ENCODE measurements at places on chromosomes 1 and 21.

DNA sequence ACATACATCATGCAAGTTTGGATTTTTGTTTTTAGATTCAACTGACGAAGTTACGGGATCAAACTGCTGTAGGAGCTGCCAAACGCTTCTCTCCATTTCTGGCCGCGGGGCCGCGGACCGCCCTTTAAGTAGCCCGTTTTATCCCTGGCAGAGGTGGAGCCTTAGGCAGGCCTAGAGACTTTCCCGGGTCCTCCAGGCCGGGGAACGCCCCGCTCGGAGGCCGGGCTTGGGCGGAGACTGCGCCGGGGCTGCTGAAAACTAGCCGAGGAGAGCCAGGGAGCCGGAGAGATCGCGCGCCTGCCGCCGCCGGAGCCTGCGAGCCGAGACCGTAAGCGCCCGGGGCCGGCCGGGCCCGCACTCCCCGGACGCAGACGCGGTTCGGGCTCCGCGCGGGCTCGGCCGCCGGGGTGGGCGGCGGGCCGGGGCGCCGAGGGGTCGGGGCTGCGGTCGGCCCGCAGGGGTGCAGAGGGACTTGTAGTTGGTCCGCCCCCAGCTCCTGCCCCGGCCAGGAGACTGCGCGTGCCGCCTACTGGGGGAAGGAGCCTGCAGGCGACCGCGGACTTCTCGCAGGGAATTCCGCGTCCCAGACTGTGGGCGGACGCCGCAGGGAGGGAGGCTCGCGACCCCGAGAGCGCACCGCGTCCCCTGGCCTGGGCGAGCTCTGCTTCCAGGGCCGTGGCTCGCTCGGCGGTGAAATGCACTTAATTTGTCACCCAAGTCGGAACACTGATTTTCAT lies at the start of gene EPHX1:
Gene EPHX1, plus strand, starts transcription at position 283 of the 737 bp plus-strand sequence. CDS start 18,606 bp downstream, outside the sequence.
- DNase-seq, result peak; percentile 57

- no peak for DNase-seq
Measured at GRCh38 chr21:33121715-33122475, 52.0 kb downstream of the OLIG1 start.

DNA sequence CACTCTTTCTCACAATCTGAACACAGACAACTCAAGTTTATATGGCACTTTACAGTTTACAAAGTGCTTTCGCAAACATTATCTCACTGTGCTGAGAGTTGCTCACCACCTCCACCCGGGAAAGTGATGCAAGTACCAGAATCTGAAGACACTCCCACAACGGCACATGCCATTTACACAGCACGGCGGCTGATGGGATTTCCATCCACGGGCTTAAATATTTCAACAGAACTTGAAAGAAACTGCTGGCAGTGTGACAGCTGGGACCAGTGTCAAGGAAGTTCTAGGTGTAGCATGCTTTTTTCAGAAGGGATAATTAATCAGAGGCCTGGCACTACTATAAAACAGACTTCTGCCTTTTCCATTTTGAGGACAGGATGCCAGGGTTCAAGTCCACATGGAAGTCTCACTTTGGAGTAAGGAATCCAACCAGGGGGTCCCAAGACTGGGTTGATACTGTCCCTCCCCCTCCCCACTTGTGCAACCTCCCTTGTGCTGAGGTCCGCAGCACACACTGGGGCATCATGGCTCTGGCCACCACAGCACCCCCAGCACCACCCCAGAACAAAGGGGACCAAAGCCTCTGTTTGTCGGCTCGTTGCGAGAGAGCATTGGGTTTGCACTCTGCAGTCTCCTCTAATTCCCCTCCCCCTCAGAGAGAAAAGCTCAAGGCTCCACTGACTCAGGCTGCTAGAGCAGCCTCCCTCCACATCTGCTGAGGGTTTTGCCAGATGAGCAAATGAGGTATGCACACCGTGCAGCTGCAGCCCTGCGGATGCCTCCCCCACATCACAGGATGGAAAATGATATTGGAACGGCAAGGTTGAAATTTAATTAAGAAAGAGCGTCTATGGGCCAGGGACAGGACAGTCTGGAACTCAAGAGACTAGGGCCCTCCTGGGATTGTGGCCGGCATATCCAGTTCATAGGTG lies 154.9 kb downstream of the TGFBR3 start:
- peak; percentile 25 for DNase-seq

GRCh38 chr1:180360333-180361075 lies 130.4 kb downstream of the LHX4 start:
- no peak for DNase-seq

GRCh38 chr1:43137445-43138052 lies 34.5 kb downstream of the EBNA1BP2 start:
- DNase-seq, result no peak

DNA sequence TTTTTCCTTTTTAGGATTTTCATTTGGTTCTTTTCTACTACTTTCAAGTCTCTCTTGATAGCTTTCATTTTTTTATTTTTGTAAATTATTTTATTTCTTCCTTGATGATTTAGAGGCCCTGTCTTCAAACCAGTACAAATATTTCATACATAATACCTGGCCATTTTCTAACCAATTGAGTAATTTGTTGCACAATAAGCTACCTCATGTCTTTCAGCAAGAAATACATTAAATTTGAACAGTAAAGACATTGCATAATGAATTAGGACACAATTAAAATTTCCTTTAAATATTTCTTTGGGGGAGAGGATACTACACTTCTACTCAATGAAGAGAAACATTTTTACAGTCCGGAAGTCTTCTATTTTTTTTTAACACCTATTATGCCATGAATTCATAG lies 15.6 kb upstream of the COL9A2 start:
- no peak for DNase-seq

DNA sequence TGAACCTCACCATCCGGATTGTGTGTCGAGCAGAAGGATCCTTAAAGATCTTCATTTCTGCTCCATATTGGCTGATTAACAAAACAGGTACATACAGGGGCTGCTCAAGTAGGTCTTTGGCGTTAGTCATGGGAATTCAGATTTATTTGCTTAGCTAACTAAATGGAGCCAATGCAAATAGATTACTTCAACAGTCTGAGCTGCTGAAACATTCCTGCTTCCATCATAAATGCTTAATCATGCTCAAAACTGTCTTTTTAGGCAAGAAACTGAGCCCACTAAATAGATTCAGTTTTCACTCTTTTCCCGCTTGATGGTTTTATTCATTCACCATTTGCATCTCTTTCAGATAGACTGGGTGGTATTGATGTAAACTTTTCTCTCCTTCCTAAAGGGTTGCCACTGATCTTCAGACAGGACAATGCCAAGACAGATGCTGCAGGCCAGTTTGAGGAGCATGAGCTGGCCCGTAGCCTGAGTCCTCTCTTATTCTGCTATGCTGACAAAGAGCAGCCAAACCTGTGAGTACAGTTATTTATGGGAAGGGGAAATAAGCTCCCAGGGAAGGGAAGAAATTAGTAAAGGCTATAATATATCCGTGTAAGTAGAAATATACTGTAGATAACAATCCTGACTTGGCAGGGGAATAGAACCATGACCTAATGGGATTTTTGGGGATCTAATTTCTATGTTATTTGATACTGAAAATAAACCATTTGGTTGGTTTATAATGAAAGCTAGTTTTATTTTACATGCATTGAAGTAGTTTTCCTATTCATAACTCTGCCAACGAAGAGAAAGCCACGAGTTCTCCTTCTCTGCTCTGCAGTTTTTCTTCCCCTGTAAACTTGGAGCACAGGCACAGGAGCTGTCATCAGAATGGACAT lies 126.4 kb downstream of the VPS13D start:
- no peak for DNase-seq

DNA sequence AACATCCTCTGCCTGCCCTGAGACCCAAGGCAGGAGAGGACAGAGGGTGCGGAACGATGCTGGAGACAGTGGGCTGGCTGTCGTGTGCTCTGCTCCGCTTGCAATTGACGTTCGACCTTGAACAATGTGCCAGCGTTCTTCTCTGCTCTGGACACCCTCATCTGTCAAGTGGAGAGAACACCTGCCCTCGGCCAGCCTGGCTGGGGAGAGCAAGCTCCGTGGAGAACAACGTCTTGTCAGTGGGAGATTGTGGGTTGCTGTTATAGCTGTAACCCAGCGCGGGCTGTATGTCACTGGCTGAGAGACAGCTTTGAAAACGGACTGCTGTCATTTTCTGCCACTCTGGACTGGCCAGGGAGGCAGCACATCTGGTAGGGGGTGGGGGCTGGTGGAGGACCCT lies 14.7 kb downstream of the KIAA1614 start:
- DNase-seq, result no peak

GRCh38 chr1:235857756-235858155 lies 8.9 kb downstream of the LYST start:
- DNase-seq, result no peak

GRCh38 chr1:42946120-42946898 lies 12.4 kb downstream of the SLC2A1 start:
- no peak for DNase-seq
